ENCODE measurements at places on chromosomes 3 and 15.

GRCh38 chr3:46479021-46479420, 14.3 kb upstream of the LTF start:
- no peak for DNase-seq

- DNase-seq: no peak
Observed at GRCh38 chr3:8154617-8155016, 347.0 kb upstream of the LMCD1 start.

DNA sequence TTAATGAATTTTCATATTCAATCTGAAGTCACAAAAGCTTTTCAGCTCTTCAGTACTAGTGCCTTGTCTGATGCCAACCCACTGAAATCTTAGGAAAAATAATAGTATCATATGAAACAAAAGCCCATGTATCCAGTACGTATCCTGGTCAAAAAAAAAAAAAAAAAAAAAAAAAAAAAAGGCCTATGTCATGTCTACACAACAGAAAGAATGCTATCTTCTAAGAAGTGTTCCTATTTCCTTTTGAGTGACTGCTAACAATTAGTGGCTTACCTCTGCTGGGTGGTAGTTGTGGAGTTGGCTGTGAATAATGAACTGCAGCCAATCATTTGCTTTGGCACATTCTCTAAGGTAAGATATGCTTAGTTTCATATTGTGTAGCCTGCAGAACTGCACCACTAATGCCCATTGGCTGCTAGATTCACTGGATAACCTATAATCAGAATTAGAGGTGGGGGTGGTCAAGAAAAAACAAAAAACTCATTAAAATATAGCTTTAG, 59.6 kb downstream of the EIF3J start:
- no peak for DNase-seq

DNA sequence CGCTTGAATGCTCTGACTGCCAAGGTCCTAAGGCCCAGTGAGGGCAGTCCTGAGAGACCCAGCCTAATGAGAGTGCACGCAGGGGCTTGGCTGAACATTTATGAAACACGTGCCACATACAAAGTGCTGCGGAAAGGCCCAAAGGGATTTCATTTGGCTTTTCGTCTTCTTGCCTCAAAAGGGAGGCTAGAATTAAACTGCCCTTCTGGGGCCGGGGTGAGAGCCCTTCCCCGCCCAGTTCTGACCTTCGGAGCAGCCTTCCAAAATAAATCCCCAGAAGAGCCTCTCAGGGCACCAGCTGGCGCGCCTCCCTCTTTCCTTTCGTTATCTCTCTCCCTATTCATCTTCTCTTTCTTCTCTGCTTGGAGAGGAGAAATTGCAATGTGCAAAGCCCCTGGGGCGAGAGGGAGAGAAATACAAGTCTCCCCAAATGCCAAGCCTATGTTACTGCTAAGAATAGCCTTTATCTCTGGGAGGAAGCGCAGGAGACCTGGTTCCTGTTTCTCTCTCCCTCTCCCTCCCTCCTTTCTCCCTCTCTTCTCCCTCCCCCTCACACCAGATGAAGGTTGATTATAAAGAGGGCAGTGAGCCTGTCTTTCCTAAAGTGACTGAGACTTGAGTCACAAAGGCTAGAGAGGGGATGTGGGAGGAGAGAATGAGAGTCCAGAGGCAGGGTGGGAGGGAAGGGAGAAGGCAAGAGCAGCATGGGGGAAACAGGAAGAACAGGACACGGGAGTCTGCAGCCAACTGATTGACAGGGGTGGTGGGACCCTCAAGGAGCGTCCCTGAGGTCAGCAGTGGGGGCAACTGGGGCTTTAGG, 36.7 kb upstream of the NDUFB4 start:
- DNase-seq: no peak

GRCh38 chr15:96340598-96341512, 10.4 kb downstream of the NR2F2 start:
- DNase-seq: no peak

- no peak for DNase-seq
Observed at GRCh38 chr3:177931346-177931745, 604.9 kb upstream of the KCNMB2 start.

DNA sequence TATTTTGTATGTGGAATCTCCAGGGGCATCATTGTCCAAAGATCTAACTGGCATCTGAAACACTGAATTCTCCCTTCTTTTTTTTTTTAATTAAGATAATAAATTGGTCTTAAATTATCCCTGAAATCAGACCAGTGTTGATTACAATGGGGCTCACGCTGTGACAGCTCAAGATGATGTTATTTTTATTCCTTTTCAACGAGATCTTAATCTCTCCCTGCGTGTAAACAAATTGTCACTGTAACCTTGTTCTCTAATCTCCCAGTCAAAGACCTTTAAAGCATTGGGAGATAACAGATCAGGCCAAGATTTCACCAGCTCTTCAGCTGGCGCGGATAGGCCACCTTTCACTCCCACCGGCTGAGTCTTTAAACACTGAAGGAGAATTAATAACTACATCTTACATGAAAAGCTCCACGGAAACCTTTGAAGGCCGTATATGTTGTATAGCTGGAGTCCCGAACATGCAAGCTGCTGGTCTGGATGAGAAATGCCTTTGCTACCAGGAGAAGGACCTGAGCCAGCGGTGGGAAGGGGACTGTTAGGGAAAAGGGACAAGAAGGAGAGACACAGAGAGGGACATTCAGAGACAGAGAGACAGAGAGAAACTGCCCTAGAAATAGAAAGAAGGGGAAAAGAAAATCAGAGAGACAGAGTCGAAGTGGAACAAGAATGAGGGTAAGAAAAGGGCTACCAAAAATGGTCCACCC, 418.8 kb upstream of the NR2F2 start:
- no peak for DNase-seq

- no peak for DNase-seq
Observed at GRCh38 chr3:52432691-52433141, 12.2 kb downstream of the SEMA3G start.

- no peak for DNase-seq
Observed at GRCh38 chr3:65597226-65597951, 441.3 kb downstream of the MAGI1 start.
